ENCODE measurements at places on chromosomes 2 and 18.

- DNase-seq: no peak
Measured at GRCh38 chr2:9199716-9200632, 6.6 kb upstream of the ASAP2 start.

GRCh38 chr2:206232287-206233035 is 42.0 kb upstream of the ZDBF2 start:
- no peak for DNase-seq

GRCh38 chr2:6877402-6878304 is at the start of gene RSAD2:
Gene RSAD2 (plus strand): TSS chr2:6877777. CDS start chr2:6877801, 24 bp downstream.
- peak; percentile 18 for DNase-seq

DNA sequence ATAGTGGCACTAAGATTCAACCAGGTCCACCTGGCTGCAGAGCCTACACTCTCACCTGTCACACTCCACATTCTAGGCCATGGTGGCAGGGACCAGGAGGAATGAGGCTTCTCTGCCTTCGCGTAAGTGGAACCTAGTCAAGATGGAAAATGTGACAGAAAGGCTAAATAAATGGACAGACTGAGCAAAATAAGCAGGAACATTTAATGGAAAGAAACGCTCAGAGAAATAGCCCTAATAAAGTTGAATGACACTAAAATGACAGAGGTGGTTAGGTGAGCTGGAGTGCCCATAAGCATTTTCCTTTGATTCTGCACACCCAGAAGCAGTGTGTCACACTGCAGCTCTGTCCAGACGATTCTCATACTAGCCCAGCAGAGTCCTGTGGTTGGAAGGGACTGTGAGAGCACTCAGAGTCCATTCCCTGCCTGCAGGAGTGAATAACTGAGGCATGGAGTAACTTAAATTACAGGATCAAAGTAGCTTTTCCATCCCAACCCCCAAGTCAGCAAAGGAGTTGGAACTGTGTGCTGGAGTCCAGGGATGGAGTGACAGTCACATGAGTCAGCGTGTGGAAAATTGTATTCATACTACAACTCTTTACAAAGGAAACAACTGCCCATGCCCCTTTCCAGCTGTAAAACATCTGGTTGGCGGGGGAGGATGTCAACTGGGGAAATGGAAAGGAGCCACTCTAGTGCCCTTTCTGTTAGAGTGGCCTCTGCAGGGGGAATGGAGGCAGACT is 105.4 kb upstream of the LGALSL start:
- DNase-seq: no peak

DNA sequence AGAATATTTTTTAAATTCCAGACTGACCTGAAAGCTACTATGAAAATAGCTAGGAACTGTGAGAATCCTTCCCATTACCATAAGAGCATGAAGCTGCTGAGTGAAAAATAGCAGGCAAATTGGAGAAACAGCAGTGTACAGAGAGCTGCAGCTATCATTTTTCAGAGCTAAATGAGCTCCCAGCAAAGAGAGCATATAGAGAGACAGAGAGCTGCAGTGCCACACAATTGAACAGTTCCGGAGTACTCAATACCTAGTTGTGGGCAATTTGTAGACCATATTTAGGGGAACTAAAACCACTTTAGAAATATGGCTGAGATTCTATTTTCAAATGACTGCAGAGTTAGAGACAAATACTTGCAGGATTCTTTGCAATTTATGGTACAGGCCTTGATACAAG is 645.3 kb downstream of the STK39 start:
- DNase-seq: no peak

DNA sequence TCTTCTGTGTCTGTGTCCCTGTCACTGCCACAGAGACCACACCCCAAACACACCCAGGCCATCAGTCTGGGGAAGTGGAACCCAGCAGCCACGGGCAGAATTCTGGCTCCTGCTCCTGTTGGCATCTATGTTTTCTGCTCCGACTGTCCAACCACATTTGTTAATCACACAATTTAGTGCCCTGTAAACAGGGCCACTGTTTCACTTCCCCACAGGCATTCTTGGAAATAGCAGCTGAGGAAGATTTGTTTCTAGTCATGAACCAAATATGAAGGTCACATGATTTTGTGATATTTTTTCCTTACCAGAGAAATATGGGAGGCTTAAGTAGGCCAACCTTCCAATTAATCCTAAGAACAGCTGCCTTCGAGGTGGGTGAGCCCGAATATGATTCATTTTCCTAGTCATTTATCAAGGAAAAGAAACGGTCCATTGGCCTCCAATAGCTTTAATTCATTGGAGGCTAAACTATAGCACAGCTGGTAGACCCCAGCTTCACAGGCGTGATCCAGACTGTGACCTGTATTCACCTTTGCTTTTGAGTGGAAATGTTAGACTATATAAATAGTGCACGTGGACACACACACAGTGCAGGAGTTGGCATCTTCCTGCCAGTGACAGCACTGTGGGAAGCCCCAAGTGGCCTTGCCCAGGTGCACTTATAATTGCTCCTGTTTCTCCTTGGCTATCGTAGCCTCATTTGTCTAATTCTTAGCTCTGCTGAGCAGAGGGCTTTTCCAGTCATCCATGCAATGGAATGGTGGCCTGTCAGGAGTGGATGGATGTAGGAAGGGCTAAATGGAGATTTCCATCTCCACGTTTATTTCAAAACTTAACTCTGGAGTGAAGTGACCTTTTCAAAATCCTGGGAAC is 267.9 kb downstream of the LPIN1 start:
- DNase-seq: no peak

- no peak for DNase-seq
Measured at GRCh38 chr2:79729532-79729931, 216.7 kb downstream of the CTNNA2 start.

GRCh38 chr2:16739778-16740581 is 74.3 kb upstream of the CYRIA start:
- DNase-seq: no peak

- no peak for DNase-seq
Measured at GRCh38 chr2:227877421-227878310, 6.2 kb downstream of the DAW1 start.

DNA sequence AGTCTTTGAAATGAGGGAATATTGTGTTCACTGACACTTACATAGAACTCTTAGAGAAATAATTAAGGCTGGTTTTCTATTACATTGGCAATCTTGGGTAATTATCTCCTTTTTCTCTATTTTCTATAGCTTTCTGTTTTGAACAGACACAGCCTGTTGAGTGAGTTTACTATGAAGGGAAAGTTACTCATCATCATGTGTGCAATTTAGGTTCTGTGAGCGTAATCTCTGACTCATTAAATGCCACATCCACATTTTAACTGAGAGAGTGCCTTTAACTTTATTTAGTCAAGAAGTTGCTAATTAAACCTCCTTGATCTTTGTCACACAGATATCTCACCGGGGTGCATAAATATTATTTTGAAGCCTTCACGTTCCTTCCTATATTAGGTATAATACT is 174.0 kb upstream of the SLC8A1 start:
- DNase-seq: no peak

Measured in activated CD4-positive, alpha-beta T cell treated with anti-CD3 and anti-CD28 coated beads for 24 hours (primary cell).